ENCODE measurements at places on chromosomes 6 and 20.

GRCh38 chr6:37518116-37518515 is 18.4 kb upstream of the CCDC167 start:
- no peak for DNase-seq

DNA sequence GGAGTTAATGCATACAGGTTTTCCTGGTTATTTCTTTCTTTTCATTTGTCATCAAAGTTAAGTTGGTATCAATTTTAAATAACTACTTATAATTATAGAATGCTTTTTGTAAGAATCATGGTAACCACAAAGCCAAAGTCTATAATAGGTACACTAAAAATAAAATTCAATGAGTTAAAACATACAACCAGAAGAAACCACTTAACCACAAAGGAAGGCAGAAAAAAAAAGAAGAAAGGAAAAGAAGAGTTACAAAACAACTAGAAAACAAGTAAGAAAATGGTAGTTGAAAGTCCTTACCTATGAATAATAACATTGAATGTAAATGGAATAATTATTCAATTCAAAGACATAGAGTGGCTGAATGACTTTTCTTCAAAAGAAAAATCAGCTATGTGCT is 45.6 kb downstream of the THBS2 start:
- DNase-seq = no peak

- DNase-seq = no peak
Observed at GRCh38 chr6:116836606-116837342, 7.9 kb upstream of the GPRC6A start.

DNA sequence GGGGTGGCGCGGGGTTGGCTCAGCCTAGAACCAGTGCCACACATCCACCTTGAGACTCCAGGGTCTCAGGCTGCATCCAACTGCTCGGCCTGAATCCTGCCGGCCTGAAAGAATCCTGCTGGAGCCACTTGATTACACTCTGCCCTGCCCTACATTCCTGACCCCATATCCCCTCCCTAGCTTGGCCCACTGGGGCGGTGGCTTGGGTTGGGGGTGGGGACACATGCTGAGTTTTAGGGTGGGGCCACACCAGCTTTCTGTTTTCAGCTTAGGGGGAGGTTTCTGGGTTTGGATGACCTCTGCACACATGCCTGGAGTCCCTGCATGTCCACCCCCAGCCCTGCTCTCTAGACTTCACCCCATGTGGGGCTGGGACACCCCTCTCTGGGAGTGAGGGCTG is 6.8 kb downstream of the ITPR3 start:
- no peak for DNase-seq

- DNase-seq = no peak
Observed at GRCh38 chr20:19670829-19671228, 87.2 kb upstream of the RIN2 start.

GRCh38 chr20:8913456-8913855 is 155.4 kb upstream of the PLCB4 start:
- peak; percentile 14 for DNase-seq

GRCh38 chr6:113642714-113643406 is 214.3 kb upstream of the MARCKS start:
- peak; percentile 94 for DNase-seq

DNA sequence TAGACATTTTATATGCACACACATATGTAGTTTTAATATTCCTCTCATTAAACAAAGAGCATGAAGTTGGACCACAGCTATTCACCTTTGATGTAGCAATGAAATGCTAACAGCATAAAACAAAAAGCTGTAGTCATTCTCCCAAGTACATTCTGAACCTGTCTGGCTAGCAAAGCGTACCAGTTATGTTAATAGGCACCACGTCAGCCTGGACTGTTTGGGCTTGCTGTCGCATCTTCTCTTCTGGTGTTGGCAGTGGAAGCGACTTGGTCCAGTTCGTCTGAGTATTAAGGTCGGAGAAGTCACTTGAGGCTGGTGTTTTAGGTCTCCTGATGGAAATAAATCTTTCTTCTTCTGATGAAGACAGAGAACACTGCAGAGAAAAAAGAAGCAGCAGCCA is 42.8 kb downstream of the HEBP2 start:
- DNase-seq = no peak

DNA sequence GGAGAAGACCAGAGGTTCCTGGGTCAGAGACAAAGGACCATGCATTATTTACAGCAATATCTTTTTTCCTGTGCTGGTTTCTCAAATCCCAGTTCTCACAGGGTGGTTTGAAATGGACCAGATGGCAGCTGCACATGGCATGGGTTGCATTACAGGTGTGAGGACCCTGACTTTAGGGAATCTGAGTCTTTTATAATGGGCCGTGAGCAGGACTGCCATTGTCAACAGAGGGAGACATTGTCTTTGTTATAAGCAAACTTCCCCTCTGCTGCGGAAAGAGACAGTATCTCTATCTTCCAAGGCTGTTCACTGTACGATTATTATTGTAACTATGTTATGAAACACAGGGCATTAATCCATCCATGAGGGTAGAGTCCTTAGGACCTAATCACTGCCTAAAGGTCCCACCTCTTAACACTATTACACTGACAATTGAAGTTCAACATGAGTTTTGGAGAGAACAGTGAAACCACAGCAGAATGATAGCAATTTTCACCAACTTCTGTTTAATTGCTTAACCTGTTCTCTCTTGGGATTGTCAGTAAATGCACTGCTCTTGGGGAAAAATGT is 156.1 kb upstream of the AGPAT4 start:
- DNase-seq = peak; percentile 50

GRCh38 chr6:105452924-105453756 is 50.3 kb upstream of the PREP start:
- no peak for DNase-seq

- DNase-seq = peak; percentile 13
Observed at GRCh38 chr6:162068340-162068739, 659.2 kb downstream of the PRKN start.

DNA sequence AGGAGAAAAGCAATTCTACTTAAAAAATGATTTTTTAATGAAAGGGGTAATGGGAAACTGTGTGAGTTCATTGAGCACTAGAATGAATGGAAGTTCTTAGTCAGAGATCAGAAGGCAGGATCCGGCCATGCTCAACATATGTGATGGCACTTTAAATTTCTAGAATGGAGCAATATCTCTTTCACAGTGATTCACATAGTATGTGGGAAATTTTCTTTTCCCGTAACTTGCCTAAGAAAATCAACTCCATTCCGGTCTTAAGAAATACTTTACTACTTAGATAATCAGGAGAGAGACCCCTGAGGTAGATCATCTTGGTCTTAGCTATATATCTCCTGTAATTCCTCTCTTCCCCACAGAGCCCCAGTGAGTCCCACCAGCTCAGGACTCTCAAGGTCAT is 131.8 kb downstream of the SCML4 start:
- no peak for DNase-seq

DNA sequence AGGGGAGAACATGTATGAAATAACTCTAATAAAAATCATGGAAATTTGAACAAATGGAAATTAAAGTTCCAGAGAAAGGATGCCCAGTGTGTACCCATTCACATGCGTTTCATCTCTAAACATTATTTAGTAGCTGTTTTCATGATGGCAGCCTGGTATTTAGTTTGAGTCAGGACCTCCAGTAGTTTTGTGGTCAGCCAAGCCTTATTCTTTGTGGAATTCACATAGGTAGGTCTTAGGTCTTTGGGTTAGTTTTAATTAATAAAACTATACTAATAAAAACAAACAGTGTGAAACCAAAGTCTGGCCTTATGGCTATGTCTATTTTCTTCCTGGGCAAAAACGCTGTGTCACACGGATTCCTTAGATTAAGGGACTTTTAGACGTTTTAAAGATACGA is 137.8 kb downstream of the FOXC1 start:
- DNase-seq = no peak

DNA sequence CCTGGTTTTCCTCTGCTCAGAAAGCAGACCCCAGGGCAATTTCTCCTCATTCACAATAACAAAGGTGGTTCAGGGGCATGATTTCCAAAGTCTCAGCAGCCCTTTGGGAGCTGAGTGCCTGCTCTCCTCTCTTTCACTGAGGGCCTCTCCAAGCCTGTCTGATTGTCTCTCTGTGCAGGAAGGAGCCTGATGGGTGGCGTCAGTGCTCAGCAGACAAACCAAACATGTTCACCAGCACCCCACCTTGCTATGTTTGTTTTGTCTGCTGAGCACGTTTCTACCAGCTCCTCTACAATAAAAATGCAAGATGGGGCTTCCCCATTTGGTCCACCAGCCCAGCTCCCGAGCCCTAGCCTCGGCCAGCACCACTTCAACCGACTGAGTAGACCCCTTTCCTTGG is 25.4 kb upstream of the TCP11 start:
- DNase-seq = peak; percentile 93

DNA sequence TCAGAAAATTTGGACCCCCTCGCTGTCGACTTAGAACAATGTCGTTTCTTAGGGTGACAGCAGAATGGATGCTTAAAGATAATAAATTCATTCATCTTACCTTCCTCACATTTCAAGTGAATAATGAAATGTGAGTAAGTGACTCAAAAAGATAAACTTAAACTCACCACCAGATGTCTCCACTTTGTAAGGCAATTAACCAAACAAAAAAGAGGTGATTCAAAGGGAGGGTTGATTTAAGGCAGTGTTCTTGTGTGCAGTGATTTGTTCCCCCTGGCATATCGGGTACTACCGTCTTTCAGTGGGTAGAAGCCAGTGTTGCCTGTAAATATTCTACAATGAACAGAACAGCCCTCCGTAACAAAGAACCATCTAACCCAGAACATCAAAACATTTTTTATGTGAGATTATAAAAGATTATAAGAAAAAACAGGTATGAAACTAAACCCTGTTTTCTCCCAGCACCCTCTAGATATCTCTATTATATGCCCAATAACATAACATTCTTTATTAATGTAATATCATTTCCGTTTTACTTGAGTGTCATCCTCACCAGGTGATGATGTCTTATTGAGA is 589.7 kb downstream of the CBLN4 start:
- peak; percentile 51 for DNase-seq

DNA sequence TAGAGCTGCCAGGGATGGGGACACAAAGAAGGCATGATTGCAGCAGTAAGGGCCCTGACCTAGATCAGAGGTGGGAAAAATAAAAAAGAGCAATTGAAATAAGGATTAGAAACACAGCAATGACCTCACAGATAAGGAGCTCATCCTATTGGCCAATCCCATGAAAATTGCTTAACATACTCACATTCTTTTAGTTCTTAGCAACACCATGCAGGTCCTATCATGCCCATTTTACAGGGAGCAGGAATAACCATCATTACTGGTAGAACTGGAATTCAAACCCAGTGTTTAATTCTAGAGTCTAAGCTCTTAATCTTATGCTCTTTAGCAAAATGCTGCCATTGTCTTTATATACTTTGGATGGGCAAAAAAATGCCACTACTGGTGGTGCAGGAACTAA is 267.7 kb downstream of the RNF144B start:
- no peak for DNase-seq

DNA sequence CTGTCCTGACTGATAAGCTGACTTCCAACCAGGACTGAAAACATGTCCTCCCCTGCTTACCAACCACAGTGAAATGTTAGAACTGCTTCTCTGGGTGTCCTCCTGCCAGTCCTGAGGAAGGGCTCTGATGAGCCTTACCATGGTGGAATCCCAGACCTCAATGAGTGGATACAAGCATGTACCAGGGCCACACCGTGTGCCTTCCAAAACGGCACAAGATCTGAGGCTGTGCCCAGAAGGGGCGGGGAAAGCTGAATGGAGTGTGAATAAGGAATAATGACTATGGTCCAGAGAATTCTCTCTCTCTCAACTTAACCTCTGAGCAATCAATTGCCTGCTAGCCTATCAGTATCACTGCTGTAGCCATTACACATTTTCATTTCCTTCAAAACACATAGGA is 51.7 kb downstream of the PDE10A start:
- no peak for DNase-seq

DNA sequence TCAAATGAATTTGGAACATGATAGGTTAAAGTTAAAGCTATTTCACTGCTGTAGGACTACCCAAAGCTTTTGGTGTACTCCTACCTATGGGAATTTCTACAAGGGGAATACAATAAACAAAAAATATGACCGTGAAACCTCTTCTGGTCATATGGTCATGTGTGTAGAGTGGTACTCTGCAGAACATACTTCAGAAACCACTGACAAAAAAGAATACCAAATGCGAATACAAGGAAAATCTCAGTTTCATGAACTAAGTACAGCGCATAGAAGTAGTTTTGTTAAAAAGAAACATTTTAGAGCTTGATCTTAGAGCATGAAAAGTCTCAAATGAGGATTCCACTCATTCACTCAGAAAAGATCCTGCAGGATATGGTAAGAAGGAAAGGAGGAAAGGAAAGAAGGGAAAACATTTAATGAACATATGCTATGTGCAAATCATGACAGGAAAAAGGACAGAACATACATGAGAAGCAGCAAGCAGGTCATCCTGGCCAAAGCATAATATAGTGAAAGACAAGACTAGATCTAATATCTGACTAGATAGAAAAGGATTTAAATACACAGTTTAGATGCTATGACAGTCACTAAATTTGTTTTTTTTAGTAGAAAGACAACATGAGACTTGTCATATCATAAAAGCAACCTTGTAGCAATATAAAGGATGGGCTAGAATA is 36.5 kb downstream of the SNX14 start:
- no peak for DNase-seq

DNA sequence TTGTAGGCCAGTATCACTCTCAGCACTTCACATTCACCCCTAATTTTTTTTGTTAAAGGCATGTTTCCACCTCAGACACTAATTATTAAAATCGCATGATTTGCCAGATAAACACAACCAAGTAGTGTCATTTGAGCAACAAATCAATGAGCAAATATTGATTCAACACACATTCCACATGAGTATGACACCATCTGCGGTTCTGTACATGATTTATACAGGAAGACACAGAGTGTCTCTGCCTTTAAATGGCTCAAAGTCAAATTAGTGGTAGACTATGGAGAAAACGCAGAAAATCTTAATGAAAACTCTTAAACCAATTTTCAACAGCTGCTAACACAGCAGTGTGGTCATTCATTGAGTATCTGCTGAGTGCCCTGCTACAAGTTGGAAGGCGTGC is 300.2 kb downstream of the SOX4 start:
- peak; percentile 31 for DNase-seq

- DNase-seq = peak; percentile 77
Observed at GRCh38 chr20:10511170-10511508, 76.0 kb downstream of the SLX4IP start.

DNA sequence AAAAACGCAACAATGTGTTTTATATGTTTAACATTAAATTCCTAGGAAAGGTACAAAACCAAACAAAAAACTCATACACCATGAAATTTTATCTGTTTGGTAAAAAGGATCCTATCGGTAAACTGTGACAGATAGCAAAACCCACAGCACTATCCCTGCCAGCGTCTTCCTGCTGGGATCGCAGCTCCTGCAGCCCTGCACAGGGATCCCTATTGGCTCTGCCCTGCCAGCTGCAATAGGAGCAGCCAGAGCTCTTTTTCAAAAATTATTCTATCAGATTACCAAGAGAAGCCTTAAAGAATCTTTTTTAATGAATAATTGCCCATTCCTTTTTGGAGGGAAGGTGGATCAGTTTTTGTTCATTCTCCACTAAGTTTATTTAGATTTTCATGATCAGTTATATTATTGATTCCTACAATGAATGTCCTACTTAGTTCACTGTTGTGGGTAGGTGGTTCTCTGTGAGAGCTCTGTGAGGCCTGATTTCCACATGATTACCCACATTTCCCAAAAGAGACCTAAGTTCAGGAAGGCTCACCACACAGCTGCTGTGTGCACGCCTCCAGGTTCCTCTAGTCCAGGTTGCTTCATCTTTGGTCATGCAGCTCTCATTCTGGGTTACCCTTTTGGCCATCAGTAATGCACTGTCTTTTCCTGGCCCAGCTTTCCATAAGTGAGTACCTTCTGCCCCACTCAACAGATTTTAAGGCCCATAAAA is 293.8 kb downstream of the FRK start:
- DNase-seq = no peak

GRCh38 chr6:157380458-157380778 is 572 bp upstream of the ZDHHC14 start:
- DNase-seq = no peak

GRCh38 chr6:134840086-134840867 is 109.6 kb downstream of the ALDH8A1 start:
- no peak for DNase-seq

All from NCI-H69 (cell line).